ENCODE measurements at places on chromosomes 7 and 10.

DNA sequence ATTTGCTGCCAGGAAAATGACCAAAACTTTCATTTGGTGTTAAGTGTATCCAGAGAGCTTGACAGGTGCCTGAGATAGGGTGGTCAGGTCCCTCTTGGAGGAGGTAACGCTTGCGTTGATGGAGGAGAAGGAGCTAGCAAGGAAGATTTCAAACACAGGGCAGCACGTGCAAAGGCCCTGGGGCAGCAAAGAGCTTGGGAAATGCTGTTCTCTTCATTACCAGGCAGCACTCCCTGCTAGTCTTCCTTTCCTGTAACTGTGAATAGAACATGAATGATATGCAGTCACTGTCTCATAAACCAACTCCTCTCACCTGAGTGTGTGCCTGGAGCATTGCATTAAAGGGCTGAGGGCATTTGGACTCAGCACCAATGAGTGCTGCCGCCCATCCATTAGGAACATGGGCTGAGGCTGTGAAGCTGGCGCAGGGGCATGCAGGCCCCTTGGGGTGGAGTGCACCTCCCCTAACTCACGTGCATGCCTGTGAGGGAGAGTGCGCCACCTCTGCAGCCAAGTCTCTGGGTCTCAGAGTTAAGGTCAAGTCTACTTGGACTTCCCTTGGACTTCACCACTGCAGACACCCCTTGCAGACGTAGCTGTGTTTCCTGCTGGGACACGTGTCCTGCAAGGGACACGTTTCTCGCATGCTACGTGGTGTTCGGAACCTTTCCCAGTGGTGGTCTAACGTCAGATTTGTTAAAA, 136.8 kb downstream of the PAXIP1 start:
- DNase-seq, result no peak

- no peak for DNase-seq
Measured at GRCh38 chr10:86654411-86655172, at the start of gene OPN4. TSS of gene OPN4 (plus strand) at chr10:86654547. CDS start at chr10:86654784, 237 bp downstream.

- DNase-seq, result no peak
Measured at GRCh38 chr7:137195996-137196395, 147.5 kb downstream of the PTN start.

GRCh38 chr7:20911081-20911480, 124.4 kb upstream of the SP8 start:
- DNase-seq, result no peak

- no peak for DNase-seq
Measured at GRCh38 chr7:21030237-21030871, 243.7 kb upstream of the SP8 start.

- DNase-seq, result no peak
Measured at GRCh38 chr10:48811461-48811860, 126.8 kb downstream of the WDFY4 start.

GRCh38 chr10:74530981-74531380, 295.4 kb upstream of the KAT6B start:
- DNase-seq, result no peak

All from suppressor macrophage (primary cell).